ENCODE measurements at places on chromosomes 12 and 14.

DNA sequence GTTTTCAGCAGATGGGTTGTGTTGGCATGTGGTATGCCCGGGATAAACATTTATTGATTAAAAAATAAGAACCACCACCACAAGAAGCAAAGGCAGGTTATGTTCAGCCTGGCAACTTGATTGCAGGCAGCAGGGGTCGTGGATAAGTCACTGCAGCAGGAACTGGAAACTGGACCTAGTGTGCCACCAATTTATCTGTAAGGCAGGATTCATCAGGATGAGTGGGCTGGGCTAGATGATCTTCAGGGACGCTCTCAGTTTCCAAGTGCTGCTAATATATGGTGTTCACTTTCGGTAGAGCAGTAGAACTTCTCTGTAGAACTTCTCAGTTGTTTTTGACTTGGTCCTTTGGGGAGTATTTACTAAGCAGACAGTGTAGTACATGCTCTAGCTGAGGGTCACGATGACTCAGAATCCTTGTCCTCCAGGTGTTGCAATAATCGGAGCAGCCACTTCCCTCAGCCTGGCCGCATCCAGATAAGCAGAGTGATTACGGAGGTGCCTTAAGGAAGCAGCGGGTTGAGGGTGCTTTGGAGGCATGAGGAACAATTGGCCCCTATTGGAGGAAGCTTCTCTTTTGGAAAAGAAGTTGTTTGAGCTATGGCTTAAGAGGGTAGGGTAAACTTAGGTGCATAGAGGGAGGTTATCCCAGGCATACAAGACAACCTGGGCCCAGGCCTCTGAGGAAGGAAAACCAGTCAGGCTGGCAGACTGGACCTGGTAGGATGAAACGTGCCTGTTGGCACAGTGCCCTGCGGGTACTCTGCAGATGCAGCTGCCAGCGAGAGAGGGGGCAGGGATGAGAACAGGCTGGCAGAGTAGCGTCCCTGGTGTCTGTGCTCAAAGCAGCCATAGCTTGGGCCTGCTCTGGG lies 104.0 kb downstream of the GPR135 start:
- no peak for DNase-seq

DNA sequence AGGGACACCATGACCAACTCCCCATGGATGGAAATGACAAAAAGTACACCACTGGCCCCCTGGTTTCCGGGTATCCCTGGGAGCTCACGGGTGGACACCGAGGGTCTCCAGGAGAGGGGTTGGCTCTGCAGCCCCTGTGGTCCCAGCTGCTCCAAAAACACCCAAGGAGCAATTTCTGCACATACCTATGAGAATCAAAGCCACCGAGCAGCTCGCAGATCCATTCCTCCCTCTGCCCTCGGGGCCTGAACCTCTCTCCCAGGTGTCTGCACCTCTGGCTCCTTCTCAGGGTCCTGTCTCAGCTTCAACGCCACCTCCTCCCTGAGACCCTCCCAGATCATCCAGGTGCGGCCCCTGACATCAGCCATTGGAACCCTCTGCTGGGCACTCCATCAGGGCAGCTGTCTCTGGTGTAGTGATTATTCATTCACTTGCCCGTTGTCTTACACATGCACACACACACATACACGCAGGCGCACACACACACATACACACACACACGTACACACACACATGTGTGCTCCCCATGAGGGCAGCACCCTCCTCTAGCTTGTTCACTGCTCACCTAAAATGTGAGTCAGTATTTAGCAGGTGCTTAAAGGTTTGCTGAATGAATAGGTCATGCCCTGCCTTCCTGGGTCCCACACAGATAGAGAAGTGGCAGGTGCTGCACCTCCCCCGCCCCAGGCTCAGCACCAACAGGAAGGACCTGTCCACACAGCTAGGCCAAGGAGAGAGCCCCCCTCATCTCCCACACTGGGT lies 5.9 kb downstream of the RIMBP2 start:
- no peak for DNase-seq

GRCh38 chr12:76636121-76636692 lies 76.6 kb upstream of the OSBPL8 start:
- no peak for DNase-seq

DNA sequence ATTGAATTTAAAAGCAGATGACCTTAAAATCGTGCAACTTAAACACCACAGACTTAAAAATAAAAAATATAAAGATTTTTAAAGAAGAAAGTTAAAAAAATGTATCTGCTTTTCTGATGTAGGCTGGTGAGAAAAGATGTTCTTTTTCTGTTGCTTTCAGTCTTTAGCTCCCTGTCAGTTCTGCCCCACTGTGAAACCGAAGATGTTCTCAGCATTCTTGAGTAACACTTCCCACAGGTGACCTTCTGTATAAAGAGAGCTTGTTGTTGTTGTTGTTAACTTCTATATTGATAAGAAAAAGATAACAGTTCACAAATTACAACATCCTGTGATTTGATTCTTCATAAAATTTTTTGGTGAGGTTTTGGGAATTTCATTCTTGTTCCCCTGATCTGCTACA lies 377.9 kb upstream of the RGS6 start:
- DNase-seq, result no peak

GRCh38 chr14:91412939-91413338 lies 4.7 kb downstream of the CCDC88C start:
- no peak for DNase-seq

DNA sequence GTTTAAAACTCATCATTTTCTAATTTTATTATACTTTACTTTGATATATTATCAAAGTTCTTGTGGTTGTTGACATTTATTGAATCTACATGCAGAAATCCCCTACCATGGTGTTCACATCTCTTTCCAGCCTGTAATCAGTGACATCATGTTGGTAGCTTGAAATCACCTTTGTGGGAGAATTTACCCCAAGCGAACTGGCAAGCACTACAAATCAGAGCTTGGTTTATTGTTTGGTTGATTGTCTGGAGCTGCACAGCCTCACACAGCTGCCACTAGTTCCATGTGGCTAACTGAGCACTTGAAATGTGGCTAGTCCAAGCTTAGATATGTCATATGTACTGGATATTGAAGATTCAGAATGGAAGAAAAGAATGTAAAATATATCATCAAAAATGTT lies 15.4 kb upstream of the KRT5 start:
- no peak for DNase-seq

DNA sequence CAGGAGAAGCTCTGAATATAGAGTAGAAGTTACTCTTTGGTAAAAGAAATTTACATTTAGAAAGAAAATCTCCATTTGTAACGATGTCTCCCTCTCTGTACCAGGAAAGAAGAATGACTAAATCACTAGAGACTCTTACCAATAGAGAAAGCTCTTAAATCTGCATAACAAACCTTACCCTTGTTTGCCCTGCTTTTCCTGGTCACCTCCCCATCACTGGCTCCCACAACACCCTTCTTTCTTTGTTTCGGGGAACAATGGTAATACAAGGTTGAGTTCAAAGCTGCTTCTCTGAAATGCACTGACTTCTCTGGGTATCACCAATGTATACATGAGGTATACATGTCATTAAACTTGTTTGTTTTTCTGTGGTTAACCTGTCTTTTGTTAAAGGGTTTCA lies 351.1 kb upstream of the FLRT2 start:
- no peak for DNase-seq

GRCh38 chr12:55548756-55549155 lies 646 bp upstream of the OR6C4 start:
- no peak for DNase-seq

- DNase-seq, result no peak
These were observed 3.6 kb upstream of the EML1 start for GRCh38 chr14:99789581-99789980.

DNA sequence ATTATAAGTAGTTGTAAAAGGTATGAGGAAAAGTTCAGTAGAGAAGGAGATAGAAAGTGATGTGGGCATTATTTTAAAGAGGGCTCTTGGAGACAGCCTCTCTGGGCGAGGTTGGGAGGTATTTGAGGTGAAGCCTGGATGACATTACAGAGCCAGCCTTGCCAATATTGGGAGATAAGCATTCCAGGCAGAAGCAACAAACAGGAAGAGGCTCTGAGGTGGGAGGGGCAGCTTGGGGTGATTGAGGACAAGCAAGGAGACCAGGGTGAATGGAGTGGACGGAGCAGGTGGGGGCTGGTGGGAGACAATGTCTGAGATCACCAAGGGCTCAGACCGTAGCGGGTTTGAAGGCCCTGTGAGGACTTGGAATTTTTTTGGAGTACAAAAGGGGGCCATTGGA lies 87.3 kb downstream of the DYRK2 start:
- no peak for DNase-seq

GRCh38 chr12:16603260-16603915 lies 2.6 kb downstream of the LMO3 start:
- DNase-seq, result no peak

GRCh38 chr14:84003346-84003745 lies 1526.6 kb upstream of the FLRT2 start:
- no peak for DNase-seq

DNA sequence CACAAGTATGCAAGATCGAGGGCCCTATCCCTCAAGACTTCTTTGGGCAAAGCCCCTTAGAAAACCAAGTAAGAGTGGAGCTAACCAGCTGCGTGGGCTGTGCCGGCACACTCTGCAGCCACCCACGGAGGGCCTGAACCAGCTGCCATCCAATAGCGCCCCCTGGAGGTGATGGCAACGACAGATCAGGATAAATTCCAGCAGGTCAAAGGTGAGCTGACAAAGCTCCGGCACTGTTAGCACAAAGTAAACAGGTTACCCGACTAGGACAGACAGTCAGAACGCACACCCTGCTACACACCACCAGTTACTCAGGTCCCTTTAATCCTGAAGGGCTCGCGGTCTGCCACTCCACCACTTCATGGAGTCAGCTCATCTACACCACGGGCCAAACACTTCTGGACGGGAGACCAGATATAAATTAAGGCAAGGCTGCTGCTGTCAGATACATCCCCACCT lies 4.9 kb downstream of the ZBTB39 start:
- DNase-seq, result no peak

DNA sequence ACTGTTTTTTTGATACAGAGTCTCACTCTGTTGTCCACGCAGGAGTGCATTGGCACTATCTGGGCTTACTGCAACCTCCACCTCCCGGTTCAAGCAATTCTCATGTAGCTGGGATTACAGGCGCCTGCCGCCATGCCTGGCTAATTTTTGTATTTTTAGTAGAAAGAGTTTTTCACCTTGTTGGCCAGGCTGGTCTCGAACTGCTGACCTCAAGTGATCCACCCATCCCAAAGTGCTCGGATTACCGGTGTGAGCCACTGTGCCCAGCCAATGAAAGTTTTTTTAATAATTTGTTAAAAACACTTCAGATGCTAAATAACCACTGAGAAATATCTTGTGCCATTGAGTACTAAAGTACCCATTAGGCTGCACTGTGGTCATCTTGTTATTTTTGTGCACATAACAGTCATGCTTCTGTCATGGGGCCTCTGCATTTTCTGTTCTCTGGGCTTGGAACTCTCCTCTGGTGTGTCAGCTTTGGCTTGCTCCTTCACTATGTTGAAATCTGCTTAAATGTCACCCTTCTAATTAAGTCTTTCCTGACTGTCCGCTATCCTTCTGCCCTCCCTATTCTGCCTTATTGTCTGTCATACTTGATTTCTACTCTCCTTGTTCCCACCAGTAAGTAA lies 105.1 kb downstream of the KTN1 start:
- DNase-seq, result no peak

- DNase-seq, result no peak
These were observed 447.5 kb downstream of the PCNX1 start for GRCh38 chr14:71354801-71355200.
